ENCODE measurements at places on chromosomes 6 and 20. TPM values are rescaled to one million over a fixed set of nuclear protein-coding genes. Genes with fewer than 3 reads are reported as not detected.

DNA sequence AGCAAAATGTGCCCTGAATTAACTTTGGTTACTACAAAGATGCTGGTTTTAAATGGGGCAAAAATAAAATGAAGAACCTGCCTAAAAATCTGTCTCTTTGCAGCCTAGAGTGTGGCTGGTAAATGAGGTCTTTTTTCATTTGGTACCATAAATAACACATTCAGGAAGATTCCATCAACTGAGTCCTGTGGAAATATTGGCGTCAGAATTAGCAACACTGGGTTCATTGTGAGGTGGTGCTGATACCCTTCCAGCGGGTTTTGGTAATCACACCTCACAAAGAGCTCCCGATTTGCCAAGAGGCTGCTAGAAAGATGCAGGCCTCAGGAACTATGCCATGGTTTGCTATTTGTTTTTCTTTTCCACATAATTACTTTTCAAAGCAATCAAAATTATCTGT is 55.3 kb downstream of the FAM50B start:
- H3K27me3 ChIP-seq: peaks cover 21% of the 10 kb centered on the region
- no peak overlapping the region for H3K4me3 ChIP-seq
- H3K27ac ChIP-seq: no peak overlapping the region

- no peaks in the 10 kb centered on the region for H3K4me1 ChIP-seq
- H3K4me3 ChIP-seq: no peak overlapping the region
- peaks cover 15% of the 10 kb centered on the region for H3K27me3 ChIP-seq
- DNase-seq: no peak
- H3K27ac ChIP-seq: no peak overlapping the region
- H3K36me3 ChIP-seq: no peaks in the 10 kb centered on the region
Observed at GRCh38 chr6:1486387-1486786, 97.0 kb downstream of the FOXF2 start.

- DNase-seq: no peak
- no peak overlapping the region for H3K27ac ChIP-seq
- H3K36me3 ChIP-seq: no peaks in the 10 kb centered on the region
- no peak overlapping the region for H3K4me3 ChIP-seq
Observed at GRCh38 chr6:134936476-134936875, 13.4 kb downstream of the ALDH8A1 start.

DNA sequence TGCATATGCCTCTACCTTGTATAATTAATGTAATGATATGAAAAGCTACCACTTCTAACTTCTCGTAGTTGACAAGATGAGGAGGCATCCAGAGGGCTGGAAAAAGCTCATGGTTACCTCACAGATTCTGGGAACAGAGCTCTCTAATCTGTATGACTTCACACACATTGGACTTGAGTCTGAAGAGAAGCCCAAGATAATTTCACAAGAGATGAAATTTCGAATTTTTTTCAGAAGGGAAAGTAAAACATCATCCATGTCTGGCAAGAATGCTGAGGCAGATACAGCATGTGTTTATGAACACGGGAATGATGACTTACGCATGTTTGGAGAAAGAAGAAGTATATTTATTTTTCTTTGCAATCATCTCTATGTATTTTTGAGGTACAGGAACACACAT is 141.8 kb upstream of the TENT5A start:
- no peaks in the 10 kb centered on the region for H3K36me3 ChIP-seq
- no peaks in the 10 kb centered on the region for H3K27me3 ChIP-seq
- H3K27ac ChIP-seq: no peak overlapping the region
- H3K4me1 ChIP-seq: no peaks in the 10 kb centered on the region

GRCh38 chr6:138025528-138025978 is 81.7 kb downstream of the PERP start:
- no peak overlapping the region for H3K27ac ChIP-seq
- no peak for DNase-seq
- H3K36me3 ChIP-seq: no peaks in the 10 kb centered on the region
- no peaks in the 10 kb centered on the region for H3K4me1 ChIP-seq
- peaks cover 4% of the 10 kb centered on the region for H3K27me3 ChIP-seq

DNA sequence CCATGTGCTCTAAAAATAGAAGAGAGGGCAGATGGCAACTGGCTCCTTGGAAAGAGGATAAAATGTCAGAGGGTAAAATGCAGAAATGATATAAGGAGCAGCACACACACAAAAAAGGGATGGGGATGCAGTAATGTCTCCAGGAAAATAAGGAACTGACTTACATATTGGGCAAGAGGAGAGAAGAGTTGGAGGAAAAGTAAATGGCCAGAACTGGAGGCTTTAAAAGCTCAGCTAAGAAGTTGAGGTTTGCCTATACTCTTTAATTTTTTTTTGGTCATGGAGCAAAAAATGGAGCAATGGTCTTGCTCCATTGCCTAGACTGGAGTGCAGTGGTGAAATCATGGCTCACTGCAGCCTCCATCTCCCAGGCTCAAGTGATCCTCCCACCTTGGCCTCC is 93.7 kb downstream of the SULF2 start:
- H3K4me1 ChIP-seq: peaks cover 14% of the 10 kb centered on the region
- H3K27ac ChIP-seq: no peak overlapping the region
- H3K36me3 ChIP-seq: no peaks in the 10 kb centered on the region

DNA sequence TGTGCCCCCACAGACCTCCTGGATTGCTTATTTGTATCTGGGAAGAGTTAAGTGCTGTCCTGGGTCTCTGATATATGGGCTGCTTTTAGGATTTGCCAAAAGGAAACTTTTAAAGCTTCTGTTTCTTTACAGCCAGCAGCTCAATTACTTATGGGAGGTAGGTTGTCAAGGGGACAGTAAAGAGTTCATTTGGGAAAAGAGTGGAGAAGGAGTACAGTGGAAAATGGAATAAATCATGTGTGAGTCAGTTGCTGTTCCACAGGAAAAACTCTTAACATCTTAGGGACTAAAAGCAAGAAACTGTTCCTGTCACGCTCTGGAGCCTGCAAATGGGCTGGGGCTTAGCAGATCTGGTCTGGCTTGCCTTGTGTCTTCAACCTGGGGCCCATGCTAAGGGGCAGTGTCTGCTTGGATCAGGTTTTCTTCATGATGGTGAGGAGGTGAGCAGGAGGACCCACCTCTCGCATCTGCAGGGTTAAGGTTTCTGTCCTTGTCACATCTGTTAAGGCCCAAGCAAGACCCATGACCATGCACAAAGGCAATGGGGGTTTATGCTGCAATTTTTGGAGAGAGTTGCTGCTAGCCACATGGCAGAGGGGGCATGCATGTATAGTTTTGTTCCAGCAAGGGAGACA is 8.7 kb upstream of the CST1 start:
- H3K4me1 ChIP-seq: no peaks in the 10 kb centered on the region
- no peak overlapping the region for H3K4me3 ChIP-seq
- no peak overlapping the region for H3K27ac ChIP-seq
- H3K36me3 ChIP-seq: no peaks in the 10 kb centered on the region
- no peak for DNase-seq

GRCh38 chr20:11778206-11778570 is 139.5 kb upstream of the BTBD3 start:
- no peaks in the 10 kb centered on the region for H3K27me3 ChIP-seq
- H3K4me3 ChIP-seq: no peak overlapping the region
- H3K4me1 ChIP-seq: no peaks in the 10 kb centered on the region
- no peak overlapping the region for H3K27ac ChIP-seq

DNA sequence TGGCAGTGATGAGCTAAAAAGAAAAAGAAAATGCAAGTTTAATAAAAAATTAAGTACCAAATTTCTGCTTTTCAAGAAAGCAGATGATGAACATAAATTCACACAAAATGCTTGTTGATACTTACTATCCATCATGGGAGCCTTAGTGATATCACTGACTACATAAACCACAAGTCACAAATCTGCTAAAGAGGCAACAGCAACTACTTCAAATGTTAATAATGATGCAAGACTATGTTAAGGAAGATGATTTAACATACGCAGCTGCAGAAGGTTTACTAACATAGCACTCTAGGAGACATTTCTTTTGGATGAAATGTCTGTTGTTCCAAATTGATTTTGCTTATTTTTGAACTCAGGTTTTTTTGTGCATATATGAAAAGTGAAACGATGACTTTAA is 18.6 kb downstream of the FYN start:
- H3K27ac ChIP-seq: no peak overlapping the region
- no peak overlapping the region for H3K4me3 ChIP-seq
- H3K27me3 ChIP-seq: no peaks in the 10 kb centered on the region

GRCh38 chr20:3904857-3905256 is 15.7 kb downstream of the PANK2 start:
- H3K4me3 ChIP-seq: no peak overlapping the region
- H3K36me3 ChIP-seq: peaks cover 41% of the 10 kb centered on the region
- DNase-seq: no peak
- H3K4me1 ChIP-seq: peaks cover 76% of the 10 kb centered on the region
- H3K27me3 ChIP-seq: no peaks in the 10 kb centered on the region

GRCh38 chr6:50333696-50334095 is 284.0 kb upstream of the DEFB112 start:
- H3K4me1 ChIP-seq: no peaks in the 10 kb centered on the region
- DNase-seq: no peak
- H3K27ac ChIP-seq: no peak overlapping the region

GRCh38 chr20:61881416-61881815 is 184.3 kb downstream of the TAF4 start:
- H3K27ac ChIP-seq: no peak overlapping the region
- DNase-seq: no peak
- H3K36me3 ChIP-seq: no peaks in the 10 kb centered on the region
- no peak overlapping the region for H3K4me3 ChIP-seq
- no peaks in the 10 kb centered on the region for H3K27me3 ChIP-seq

- H3K27me3 ChIP-seq: no peaks in the 10 kb centered on the region
- H3K4me3 ChIP-seq: no peak overlapping the region
- DNase-seq: no peak
- H3K27ac ChIP-seq: no peak overlapping the region
- H3K36me3 ChIP-seq: peaks cover 29% of the 10 kb centered on the region
Observed at GRCh38 chr6:7878401-7878964, 32.1 kb downstream of the TXNDC5 start.

GRCh38 chr20:17345321-17345720 is 118.5 kb downstream of the PCSK2 start:
- no peak overlapping the region for H3K4me3 ChIP-seq
- H3K4me1 ChIP-seq: no peaks in the 10 kb centered on the region
- DNase-seq: no peak
- H3K27me3 ChIP-seq: no peaks in the 10 kb centered on the region

DNA sequence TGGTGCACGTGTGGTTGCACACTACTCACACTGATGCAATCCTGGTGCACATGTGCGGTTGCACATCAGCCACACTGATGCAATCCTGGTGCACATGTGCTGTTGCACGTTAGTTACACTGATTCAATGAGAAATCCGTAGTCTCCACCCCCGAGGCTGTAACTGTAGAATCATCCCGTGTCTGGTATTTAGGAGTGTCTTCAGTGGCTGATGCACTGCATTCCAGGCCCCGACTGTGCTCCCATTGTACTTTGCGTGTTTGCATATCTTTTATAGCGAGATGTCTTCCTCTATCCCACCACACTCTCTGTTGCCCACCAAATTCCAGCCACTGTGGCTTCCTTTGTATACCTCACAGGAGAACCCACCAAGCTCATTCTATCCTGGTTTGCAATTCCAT is 87.8 kb upstream of the MTHFD1L start:
- H3K36me3 ChIP-seq: no peaks in the 10 kb centered on the region
- no peak overlapping the region for H3K27ac ChIP-seq
- H3K4me3 ChIP-seq: no peak overlapping the region
- no peaks in the 10 kb centered on the region for H3K4me1 ChIP-seq

GRCh38 chr6:152701081-152701862 is 3.6 kb downstream of the MYCT1 start:
- peaks cover 9% of the 10 kb centered on the region for H3K27me3 ChIP-seq
- DNase-seq: no peak
- no peak overlapping the region for H3K4me3 ChIP-seq
- no peaks in the 10 kb centered on the region for H3K36me3 ChIP-seq

DNA sequence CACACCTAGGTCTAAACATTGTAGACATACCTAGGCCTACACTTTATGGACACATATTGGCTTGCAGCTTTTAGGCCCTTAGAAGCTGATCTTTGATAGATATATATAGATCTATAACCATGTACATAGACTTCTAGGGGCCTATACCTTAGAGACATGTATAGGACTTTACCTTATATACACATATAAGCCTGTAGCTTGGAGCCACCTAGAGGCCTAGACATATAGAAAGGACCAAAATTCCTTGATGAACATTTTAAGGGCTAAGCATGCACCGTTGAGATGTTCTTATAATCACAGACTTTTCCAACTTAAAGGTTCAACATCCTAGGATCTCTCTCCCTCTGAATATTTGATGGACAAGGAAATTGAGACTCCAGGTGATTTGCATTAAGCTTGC is 371.7 kb upstream of the SASH1 start:
- H3K36me3 ChIP-seq: no peaks in the 10 kb centered on the region
- DNase-seq: no peak
- no peak overlapping the region for H3K27ac ChIP-seq
- H3K4me3 ChIP-seq: no peak overlapping the region
- no peaks in the 10 kb centered on the region for H3K27me3 ChIP-seq
- no peaks in the 10 kb centered on the region for H3K4me1 ChIP-seq

DNA sequence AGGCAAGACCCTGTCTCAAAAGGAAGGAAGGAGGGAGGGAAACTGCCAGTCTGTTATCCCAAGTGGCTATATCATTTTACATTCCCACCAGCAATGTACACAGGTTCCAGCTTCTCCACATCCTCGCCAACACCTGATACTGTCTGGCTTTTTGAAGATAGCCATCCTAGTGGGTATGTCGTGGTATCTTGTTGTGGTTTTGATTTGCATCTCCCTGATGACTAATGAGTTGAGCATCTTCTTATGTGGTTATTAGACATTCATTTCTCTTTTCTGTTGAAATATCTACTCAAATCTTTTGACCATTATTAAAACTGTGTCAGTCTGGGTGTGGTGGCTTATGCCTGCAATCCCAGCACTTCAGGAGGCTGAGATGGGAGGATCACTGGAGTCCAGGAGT is 47.9 kb upstream of the ARID1B start:
- peaks cover 2% of the 10 kb centered on the region for H3K4me1 ChIP-seq
- H3K36me3 ChIP-seq: no peaks in the 10 kb centered on the region
- no peak overlapping the region for H3K27ac ChIP-seq
- no peak for DNase-seq
- peaks cover 11% of the 10 kb centered on the region for H3K27me3 ChIP-seq

DNA sequence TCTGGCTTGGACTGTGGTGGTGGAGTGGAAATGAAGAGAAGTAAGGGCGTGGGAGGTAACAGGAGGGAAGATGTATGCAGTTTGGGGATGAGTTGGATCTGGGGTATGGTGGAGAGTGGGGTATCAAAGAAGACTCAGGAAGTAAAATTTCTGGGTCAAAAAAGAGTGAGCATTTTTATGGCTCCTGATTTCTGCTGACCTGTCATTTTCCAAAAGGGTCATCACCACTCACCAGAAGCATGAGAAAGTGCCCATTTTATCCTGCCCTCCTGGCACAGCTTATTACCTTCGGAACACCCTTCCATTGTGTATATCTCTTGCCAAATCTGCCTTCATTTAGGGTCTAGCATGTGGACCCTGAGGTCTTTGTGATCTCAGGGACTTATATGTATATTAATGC is 17.3 kb downstream of the TOX2 start:
- no peaks in the 10 kb centered on the region for H3K4me1 ChIP-seq
- no peaks in the 10 kb centered on the region for H3K36me3 ChIP-seq
- DNase-seq: no peak
- peaks cover 63% of the 10 kb centered on the region for H3K27me3 ChIP-seq
- H3K27ac ChIP-seq: no peak overlapping the region

The B4GALT5 gene
- total RNA-seq: 22.4 TPM

The NRSN1 gene
- not detected for total RNA-seq

The FRK gene
- not detected for total RNA-seq

The ULBP1 gene
- 2.3 TPM for total RNA-seq

The RALGAPB gene
- total RNA-seq: 30.5 TPM

The DPPA5 gene
- total RNA-seq: not detected

Measured in activated CD4-positive, alpha-beta memory T cell treated with anti-CD3 and anti-CD28 coated beads, Interleukin-2, amount 10 ng/mL, durations not matched to agents 7 days and 5 days (primary cell).